ENCODE measurements at places on chromosomes 4 and X.

GRCh38 chr4:189202869-189203271, 737.8 kb upstream of the FRG1 start:
- no peak for DNase-seq

DNA sequence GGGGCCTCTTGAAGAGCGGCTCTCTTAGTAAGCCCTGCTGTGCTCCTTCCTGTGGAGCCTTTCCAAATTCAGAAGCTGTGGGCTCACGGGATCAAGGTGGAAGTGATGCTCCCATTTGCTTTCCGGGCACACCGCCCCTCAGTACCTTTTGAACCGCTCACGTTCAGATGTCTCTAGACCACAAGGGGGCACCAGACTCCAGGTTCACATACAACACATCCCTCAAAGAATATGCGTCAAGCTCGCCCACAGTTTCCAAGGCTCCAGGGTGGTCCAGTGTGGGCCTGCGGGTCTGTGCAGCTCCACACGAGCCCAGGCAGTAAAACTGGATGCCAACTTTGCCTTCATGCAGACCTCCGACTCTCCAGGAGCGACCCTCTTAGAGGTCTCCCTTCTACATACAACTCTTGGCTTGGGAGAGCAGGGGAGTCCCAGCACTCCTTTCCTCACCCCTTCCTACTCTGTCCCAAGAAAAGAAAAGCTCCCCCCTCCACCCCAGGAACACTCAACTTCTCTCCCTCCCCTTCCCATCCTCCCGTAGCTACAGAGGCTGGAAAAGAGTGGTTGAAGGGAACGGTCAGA, 11.0 kb downstream of the SUPT20HL1 start:
- peak; percentile 60 for DNase-seq

DNA sequence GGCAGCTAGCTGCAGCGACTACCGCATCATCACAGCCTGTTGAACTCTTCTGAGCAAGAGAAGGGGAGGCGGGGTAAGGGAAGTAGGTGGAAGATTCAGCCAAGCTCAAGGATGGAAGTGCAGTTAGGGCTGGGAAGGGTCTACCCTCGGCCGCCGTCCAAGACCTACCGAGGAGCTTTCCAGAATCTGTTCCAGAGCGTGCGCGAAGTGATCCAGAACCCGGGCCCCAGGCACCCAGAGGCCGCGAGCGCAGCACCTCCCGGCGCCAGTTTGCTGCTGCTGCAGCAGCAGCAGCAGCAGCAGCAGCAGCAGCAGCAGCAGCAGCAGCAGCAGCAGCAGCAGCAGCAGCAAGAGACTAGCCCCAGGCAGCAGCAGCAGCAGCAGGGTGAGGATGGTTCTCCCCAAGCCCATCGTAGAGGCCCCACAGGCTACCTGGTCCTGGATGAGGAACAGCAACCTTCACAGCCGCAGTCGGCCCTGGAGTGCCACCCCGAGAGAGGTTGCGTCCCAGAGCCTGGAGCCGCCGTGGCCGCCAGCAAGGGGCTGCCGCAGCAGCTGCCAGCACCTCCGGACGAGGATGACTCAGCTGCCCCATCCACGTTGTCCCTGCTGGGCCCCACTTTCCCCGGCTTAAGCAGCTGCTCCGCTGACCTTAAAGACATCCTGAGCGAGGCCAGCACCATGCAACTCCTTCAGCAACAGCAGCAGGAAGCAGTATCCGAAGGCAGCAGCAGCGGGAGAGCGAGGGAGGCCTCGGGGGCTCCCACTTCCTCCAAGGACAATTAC, 1.4 kb downstream of the AR start:
- no peak for DNase-seq

DNA sequence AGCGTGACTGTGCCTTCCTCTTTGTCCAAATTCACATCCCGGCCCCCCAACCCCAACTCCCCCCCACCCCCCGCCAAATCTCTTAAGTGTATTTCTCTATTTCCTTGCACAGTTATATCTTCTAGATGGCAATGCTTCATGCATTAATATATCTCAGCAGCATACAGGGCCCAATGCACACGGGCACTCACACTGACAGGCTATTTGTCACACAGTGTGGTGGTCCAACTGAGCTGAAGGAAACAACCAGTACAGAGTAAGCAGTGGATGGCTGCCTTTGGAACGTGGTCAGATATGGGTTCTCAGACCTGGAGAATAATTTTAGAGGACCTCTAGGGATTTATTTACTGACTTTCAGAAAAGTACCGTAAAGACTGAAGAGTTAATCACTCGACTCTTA, 681 bp downstream of the EXOC1 start:
- DNase-seq, result no peak

DNA sequence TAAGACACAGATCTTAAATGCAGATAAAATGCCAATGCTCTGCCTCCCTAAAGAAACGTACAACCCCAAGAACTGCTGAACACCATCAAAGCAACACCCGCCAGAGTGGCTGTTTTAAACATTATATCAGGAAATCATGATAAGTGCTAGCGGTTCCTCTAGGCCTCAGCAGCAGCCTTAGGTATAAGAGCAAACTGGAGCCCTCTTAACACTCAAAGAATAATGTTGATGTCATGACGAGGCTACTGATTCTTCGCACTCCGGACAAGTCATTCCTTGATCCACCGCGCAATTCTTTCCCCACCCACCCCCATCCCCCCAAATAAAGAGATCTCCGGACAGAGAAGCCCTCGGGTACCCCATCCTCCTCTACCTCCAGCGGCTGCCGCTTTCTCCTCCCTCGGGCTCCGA, 507 bp downstream of the LIN54 start:
- no peak for DNase-seq

DNA sequence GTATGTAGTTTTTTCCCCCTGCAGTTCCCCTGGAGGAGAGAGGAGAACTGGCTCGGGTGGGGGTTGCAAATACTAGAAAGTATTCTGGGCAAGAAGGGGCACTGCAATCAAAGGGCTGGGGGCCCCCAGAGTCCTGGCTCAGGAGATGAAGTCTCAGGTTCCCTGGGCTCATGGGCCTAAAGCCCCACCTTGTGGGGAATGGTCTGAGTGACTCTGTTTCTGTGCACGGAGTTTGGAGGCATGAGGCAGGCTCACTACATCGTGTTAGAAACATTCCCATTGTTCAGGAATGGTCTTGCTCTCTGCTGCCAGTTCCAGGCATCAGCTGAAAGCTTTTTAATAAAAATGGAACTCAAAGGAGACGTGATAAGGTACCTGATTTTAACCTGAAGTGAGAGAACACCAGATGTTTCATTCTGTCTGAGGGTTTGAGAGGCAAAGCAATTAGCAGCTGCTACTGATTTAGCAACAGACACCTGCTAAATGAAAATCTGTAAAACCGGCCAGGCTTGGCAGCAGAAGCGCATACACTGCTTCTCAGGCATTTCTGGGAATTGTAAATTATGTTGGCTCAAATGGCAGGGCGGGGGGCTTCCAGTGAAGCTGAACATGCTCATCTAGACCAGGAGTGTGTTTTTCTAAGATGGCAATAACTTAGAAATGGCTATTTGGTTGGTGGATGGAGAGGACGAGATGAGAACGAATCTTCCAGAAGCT, 122.7 kb downstream of the TMEM164 start:
- DNase-seq, result peak; percentile 16

- DNase-seq, result no peak
Measured at GRCh38 chr4:127580300-127580699, 52.5 kb upstream of the INTU start.

GRCh38 chrX:11944501-11944900, 186.5 kb downstream of the MSL3 start:
- no peak for DNase-seq

DNA sequence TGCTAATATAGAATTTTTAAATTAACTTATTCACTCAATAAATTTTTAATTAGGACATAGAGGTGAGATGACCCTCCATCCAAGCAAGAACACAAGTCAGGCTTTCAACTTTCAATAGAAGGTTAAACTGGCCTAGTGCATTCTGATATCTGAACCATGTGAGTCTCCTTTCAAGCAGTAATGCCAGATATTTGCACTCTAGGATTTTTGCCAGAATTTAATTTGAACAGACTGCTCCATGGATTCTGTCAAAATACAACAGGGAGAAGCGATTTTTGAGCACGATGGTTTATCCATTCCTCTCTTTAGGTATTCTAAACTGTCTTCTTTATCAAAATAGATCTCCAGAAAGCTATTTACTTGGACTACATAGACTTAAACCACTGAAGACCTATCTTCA, 72.0 kb upstream of the DCLK2 start:
- DNase-seq, result no peak

- DNase-seq, result no peak
Measured at GRCh38 chr4:169184236-169184635, 86.5 kb downstream of the SH3RF1 start.

DNA sequence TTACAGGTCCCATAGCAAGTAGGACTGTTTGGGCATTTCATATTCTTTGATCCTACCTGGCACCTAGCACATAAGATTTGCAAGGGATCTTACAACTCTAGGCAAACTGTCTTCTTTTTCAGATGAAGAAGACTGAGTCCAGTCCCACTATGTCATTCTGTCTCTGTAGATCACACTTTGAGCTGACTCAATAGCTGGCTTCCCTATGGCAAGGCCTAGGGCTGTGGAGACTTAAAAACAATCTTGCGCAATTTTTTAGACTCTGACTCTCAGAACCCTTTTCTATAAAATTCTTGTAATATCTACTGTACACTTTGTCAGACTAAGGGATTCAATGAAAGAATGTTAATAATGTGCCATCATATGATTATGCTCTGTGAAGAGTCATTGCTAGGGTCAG, 26.7 kb downstream of the OTC start:
- no peak for DNase-seq

DNA sequence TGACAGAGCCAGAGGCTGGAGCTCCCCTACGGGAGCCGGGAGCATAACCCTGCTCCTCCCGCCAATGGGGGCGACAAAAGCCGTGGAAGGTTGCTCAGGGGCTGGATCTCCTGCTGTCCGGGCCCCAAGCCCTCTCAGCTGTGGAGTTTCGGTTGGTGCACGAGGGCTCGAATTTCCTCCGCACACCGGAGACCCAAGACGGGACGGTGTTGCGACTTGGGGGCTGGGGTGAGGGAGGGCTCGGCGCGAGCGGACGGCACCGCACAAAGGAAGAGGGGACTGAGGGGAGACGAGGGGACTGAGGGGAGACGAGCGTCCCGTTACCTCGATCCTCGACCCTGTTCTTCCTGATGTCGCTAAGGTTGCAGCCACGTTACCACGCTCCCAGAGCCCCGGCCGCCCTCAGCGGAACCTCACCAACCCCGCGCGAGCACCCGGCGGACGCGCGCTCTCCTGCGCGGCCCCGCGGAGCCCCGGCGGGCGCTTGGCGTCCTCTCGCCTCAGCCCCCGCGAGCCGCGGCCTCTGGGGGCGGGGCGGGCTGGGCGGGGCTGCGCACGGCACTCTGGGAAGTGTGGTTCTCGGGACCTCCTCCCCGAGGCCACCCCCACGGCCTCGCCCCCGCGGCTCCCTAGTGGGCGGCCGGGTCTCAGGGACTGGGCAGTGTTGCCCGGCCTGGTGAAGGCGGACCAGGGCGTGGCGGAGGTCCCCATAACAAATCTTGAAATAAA, at the start of gene KLHL8:
KLHL8 (minus strand) TSS at position 525 of the 729 bp plus-strand sequence. CDS start 25,079 bp downstream, outside the sequence.
- DNase-seq, result peak; percentile 90

- no peak for DNase-seq
Measured at GRCh38 chrX:51608126-51608525, 10.6 kb downstream of the CENPVL3 start.

DNA sequence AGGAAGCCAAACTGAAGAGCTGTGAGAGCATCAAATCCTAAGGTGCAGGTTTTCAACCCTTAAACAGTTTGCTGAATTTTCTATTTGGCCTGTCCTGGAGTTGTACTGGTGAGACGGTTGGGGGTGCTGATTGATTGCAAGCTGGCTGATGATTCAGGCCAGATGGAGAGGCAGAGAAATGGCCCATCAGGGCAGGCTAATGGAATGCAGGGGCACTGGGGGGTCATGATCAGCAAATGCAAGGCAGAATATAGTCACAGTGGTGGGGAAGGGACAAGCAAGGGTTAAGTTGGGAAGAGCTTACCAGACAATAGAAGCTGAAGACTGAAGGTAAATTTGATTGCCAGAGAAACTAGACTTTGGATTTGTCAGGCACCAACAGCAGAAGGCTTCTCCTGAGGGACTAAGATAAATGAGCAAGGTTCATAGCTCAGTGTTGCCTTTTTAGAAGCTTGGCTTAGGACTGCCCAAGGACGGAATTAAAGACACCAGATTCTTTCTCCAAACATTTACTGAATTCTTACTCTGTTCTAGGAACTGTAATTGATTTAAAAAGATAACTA, 4.3 kb upstream of the AADAT start:
- no peak for DNase-seq

DNA sequence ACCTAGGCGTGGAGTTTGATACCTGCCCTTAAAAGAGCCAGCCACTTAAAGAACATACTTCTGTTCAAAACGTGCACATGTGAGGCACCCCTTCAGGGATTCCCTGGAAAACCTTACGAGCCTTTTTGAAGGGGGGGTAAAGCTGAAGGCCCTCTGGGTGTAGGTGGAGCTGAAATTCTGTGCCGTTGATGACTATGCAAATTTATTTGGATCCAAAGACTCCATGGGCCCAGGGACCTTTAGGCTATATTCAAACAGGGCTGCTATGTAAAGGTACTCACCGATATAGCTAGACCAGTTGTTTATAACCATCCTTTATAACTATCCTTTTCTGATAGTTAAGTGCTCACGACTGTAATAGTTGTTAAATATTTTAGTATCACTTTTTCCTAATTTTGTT, 40.3 kb upstream of the NFXL1 start:
- DNase-seq, result no peak
